ENCODE measurements at places on chromosomes 12 and 14.

DNA sequence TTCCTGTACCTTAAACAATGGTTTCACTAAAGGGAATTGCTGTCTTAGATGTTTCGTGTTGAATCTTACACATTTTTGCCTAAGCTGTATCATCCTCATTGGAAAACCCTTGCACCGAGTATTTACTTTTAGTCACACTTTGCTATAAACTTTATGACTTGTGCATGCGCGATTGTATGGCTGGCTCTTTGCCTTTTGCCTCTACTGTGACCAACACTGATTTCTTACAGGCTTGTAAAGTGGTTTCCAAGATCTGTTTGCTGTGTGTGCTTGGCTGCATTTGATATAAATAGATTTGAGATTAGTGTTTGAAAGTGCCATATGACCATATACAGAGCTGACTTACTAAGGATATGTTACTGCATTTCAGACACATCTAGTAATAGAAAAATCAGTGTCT is 40.5 kb downstream of the RASSF3 start:
- DNase-seq: no peak

- no peak for DNase-seq
These were observed 160.3 kb downstream of the PIWIL1 start for GRCh38 chr12:130497991-130498390.

DNA sequence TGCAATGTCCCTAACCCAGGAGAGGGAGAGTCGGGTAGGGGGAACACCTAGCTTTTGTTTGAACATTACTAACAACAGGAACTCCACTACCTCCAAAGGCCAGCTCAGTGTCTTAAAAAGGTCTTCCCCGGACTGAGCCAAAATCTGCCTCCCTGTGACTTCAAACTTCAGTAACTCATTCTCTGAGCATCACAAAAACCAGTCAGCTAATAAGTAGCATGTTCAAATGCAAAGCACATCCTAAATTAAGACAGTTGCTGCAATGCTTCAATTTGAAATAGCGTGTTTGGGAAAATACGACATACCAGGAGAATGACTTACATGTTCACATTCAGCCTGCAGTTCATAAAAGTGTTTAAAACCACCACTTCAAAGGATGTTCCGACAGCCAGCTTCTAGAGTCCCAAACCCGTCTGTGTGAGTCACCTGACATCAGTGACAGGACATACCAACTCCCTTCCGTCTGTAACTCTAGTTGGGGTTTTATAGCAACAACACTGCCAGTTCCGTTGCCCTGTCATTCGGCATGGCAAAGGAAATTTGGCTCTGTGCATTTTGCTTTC is 13.0 kb downstream of the ZFP36L1 start:
- DNase-seq: peak; percentile 98

GRCh38 chr12:38102197-38102596 is 214.4 kb upstream of the ALG10B start:
- no peak for DNase-seq

DNA sequence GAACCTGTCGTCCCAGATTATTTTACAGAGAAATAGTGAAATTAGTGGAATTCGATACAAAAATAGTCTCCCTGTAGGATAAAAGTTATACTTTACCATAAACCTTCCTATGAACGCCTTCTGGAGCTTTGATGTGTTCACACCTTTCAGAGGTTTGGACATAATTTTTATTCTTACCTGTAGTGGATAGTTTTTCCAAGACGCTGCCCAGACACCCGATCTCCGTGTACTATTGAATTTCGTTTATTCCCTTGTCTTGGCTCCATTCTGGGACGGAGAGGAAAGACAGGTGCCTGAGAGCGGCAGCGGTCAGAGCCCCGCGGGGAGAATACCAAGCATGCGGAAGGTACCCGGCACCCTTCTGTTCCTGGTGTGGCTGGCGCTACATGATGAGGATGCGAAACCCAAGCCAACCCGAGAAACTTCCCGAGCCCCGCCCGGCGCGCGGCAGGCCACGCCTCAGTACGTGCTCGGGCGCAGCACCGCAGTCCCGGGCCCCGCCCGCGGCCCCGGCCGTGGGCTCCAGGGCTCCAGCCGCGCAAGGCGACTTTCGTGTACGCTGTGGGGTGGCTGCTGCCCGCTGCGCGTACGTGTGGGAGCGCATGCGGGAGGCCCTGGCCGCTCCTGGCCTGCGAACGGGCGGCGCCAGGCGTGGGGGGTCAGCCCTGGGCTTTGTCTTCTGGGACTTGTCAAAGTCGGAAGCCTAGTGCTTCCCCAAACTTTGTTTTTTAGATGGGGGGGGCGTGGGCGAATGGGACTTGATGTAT is 11.3 kb upstream of the SNAPC1 start:
- peak; percentile 78 for DNase-seq

DNA sequence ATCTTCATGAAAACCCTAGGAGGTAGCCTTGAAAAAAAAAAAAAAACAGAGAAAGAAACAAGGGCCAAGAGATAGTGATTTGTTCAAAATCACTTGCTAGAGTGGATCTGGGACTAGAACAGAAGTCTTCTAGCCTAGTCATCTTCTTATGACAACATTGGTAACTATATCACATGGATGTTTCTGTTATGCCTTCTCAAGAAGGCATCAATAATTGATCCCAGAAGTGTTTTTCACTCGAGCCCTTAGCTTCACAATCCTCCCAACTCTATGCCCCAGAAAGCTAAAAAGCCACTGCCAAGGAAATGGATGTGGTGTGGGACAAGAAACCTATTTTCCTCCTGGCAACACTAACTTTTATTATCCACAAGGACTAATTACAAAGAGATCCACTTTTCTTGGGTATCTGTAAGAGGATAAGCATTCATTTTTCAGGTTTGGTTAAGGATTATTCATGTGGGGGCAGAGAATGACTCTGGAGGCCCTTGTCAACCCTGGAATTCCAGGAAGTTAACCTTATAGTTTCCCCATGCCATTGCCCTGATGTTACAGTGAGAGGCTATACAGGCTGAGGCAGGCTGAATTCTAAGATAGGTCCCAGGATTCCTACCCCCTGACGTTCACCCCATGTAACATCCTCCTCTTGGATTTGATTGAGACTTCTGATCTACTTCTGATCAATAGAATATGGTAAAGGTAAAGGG is 67.7 kb upstream of the CPM start:
- peak; percentile 72 for DNase-seq
